Spinal cord (tissue), 10 donors: ENCODE measurements at places on chromosomes 1 and 21. TPM values are rescaled to one million over a fixed set of nuclear protein-coding genes. Genes with fewer than 3 reads are reported as not detected.

Gene RIIAD1
- 8.0 TPM for polyA plus RNA-seq

Gene PM20D1
- polyA plus RNA-seq, result 0.68 TPM

Gene TLCD4
- 9.6 TPM for polyA plus RNA-seq

Gene RBM8A
- 173 TPM for polyA plus RNA-seq

Gene CD160
- 3.9 TPM for polyA plus RNA-seq

Gene LRRIQ3
- polyA plus RNA-seq, result 1.2 TPM

Gene FCN3
- not detected for polyA plus RNA-seq

Gene FMO5
- polyA plus RNA-seq, result 4.7 TPM

Gene SEC16B
- polyA plus RNA-seq, result 3.0 TPM

Gene OVAAL
- polyA plus RNA-seq, result 0.17 TPM

Gene GNAT2
- not detected for polyA plus RNA-seq

Gene ADAM30
- not detected for polyA plus RNA-seq

Gene FAM167B
- polyA plus RNA-seq, result 3.1 TPM

Gene VWA5B1
- 6.1 TPM for polyA plus RNA-seq

Gene PRAMEF5
- polyA plus RNA-seq, result not detected

Gene LMO4
- 137 TPM for polyA plus RNA-seq

Gene ETV3L
- 0.17 TPM for polyA plus RNA-seq

Gene C2CD4D
- polyA plus RNA-seq, result 0.97 TPM

Gene FAM229A
- 13.9 TPM for polyA plus RNA-seq

Gene SLC5A9
- 1.8 TPM for polyA plus RNA-seq

Gene TMPRSS3
- polyA plus RNA-seq, result 0.44 TPM

Gene MYOG
- polyA plus RNA-seq, result 0.29 TPM

Gene USP21
- polyA plus RNA-seq, result 51.4 TPM

Gene PDE9A
- 40.9 TPM for polyA plus RNA-seq

Gene AADACL4
- polyA plus RNA-seq, result not detected

Gene MYCL
- polyA plus RNA-seq, result 13.2 TPM

Gene TMEM52
- 9.0 TPM for polyA plus RNA-seq

Gene SLC9C2
- 1.9 TPM for polyA plus RNA-seq

Gene PRRX1
- polyA plus RNA-seq, result 4.5 TPM

Gene VTCN1
- polyA plus RNA-seq, result 0.82 TPM

Gene TSACC
- 0.79 TPM for polyA plus RNA-seq

Gene MARCKSL1
- 1,221 TPM for polyA plus RNA-seq

Gene CFAP45
- 11.7 TPM for polyA plus RNA-seq

Gene NKAIN1
- 52.2 TPM for polyA plus RNA-seq

Gene SV2A
- 172 TPM for polyA plus RNA-seq

Gene GOLT1A
- polyA plus RNA-seq, result 12.5 TPM

Gene PLA2G2F
- not detected for polyA plus RNA-seq

Gene FAM72B
- polyA plus RNA-seq, result 4.9 TPM

Gene RO60
- 47.7 TPM for polyA plus RNA-seq

Gene SNX7
- polyA plus RNA-seq, result 23.6 TPM

Gene CAPN8
- polyA plus RNA-seq, result 0.99 TPM

Gene KLF17
- polyA plus RNA-seq, result 0.36 TPM

Gene HTR1D
- polyA plus RNA-seq, result 6.5 TPM
